Transverse colon (tissue), 4 donors: ENCODE measurements at places on chromosomes 3 and 15.

GRCh38 chr3:177426878-177427495, 229.7 kb upstream of the TBL1XR1 start:
- no peak for DNase-seq

- no peak for DNase-seq
Observed at GRCh38 chr3:9293076-9293475, 43.6 kb upstream of the SRGAP3 start.

DNA sequence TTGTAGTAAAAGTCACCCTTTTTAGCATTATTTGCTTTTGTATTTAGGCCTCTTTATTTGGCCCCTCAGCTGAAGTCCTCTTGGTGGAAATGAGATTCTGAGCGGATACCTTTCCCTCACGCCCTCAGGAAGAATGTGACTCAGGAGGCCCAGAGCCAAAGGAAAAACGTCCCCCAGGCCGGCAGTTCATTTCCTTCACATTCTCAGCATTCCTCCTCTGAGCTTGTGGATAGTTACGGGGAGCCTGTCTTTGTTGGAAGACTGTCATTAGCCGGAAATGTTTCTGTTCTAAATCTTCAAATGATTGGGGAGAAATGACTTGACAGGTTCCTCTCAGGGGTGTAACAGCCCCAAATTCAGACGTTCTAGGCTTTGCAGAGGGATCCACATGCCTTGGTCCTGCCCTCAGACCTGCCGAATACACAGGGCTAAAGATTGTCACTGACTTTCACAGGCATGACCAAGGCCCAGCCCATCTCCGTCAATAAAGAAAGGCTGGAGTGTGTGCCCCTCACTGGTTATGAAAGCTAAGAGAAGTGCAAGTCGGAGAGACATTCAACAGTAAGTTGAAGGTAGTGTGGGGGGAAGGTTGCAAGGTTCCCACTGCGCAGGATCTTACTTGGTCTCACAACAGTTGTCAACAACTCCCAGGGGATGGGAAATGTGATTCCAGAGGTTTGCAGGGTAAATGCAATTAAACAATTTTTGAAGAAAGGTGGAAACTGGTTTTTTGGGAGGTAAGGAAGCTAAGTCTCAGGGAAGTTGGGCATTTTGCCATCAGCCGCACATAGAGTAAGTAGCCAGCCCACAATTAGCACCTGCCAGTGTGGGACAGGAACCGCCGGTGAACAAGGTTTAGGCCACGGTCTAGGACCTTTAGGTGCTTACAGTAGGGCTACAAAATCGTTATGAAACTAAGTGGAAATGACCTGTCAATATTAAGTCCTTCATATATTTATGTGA, 39.7 kb upstream of the MYZAP start:
- DNase-seq: no peak

GRCh38 chr15:85785887-85786780, 8.6 kb downstream of the KLHL25 start:
- DNase-seq: peak; percentile 66

DNA sequence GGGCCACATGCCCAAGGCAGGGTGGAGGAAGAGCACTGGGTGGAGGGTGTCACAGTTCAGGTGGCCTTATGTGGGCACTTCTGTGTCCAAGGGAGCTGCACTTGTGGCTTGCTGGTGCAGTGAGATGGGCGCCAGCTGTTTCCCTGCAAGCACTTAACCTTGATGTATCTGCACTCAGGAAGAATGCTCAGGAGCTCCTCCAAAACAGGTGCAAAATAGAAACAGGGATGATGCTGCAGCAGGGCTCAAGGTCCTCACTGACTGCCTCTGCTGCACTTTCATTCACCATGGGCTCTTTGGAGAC, 151.3 kb downstream of the CADPS start:
- DNase-seq: no peak
